Naive thymus-derived CD8-positive, alpha-beta T cell (primary cell): ENCODE measurements at places on chromosomes 13 and 19. TPM values are rescaled to one million over a fixed set of nuclear protein-coding genes. Genes with fewer than 3 reads are reported as not detected.

DNA sequence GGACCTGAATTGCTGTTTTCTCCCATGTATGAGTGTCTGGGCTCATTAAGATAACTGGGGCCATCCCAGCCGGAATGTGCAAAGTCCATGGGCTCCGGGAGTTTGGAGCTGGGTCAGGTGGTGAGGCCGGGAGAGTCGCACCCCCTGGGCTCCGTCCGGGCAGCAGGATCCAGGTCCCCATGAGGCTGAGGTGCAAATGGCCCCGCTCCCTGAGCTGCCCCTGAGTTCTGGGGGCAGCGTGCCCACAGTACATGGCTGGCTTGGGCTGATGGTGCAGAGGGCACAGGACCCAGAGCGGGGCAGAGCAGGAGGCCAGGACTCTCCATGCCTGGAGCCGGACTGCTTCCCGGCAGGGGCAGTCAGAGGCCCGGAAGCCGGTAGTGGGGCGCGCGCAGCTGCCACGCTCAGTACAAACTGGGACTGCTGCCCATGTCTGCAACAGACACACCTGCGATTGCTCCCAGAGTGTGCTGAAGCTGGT, 136.0 kb downstream of the KDM4B start:
- no peaks in the 10 kb centered on the region for H3K27me3 ChIP-seq
- H3K36me3 ChIP-seq: peaks cover 26% of the 10 kb centered on the region
- no peak overlapping the region for H3K27ac ChIP-seq

DNA sequence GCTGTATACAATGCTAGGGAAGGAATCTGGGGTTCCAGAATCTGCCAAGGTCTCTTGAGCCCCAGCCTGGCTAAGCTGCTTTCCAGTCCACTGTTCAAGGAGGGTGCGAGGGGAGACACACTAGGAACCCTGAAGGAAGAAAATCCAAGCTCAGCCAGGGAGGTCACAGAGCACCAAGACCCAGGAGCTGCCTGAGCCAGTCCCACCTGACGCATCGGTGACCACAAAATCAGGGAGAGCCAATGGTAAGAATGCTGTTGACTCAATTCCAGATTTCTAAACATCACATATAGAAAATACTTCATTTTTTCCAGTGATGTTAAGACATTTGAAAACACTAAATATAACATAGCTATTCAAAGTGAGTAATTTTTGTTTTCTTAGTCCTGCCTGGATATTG, 50.1 kb downstream of the CEP89 start:
- H3K4me3 ChIP-seq: no peak overlapping the region
- peaks cover 4% of the 10 kb centered on the region for H3K4me1 ChIP-seq

- no peak for DNase-seq
- peaks cover 23% of the 10 kb centered on the region for H3K36me3 ChIP-seq
- H3K27me3 ChIP-seq: peaks cover 12% of the 10 kb centered on the region
- H3K4me1 ChIP-seq: peaks cover 12% of the 10 kb centered on the region
- no peak overlapping the region for H3K27ac ChIP-seq
- H3K4me3 ChIP-seq: no peak overlapping the region
Observed at GRCh38 chr19:35430409-35431144, 17.5 kb upstream of the FFAR2 start.

The LGALS14 gene
- not detected for total RNA-seq

The KIR3DL2 gene
- not detected for total RNA-seq
